ENCODE measurements at places on chromosomes 6 and 20.
A peak's percentile ranks its signal among the peaks of the same experiment; 100 is the strongest.

GRCh38 chr6:43355862-43356590 is 13.4 kb downstream of the ZNF318 start:
- no peak for DNase-seq

- DNase-seq: no peak
Observed at GRCh38 chr20:7858734-7859250, 81.5 kb downstream of the HAO1 start.

- no peak for DNase-seq
Observed at GRCh38 chr6:137571854-137572253, 77.7 kb upstream of the OLIG3 start.

- DNase-seq: no peak
Observed at GRCh38 chr6:31711233-31711632, 3.9 kb upstream of the LY6G6D start.

- DNase-seq: no peak
Observed at GRCh38 chr20:62015540-62016288, 50.0 kb downstream of the TAF4 start.

DNA sequence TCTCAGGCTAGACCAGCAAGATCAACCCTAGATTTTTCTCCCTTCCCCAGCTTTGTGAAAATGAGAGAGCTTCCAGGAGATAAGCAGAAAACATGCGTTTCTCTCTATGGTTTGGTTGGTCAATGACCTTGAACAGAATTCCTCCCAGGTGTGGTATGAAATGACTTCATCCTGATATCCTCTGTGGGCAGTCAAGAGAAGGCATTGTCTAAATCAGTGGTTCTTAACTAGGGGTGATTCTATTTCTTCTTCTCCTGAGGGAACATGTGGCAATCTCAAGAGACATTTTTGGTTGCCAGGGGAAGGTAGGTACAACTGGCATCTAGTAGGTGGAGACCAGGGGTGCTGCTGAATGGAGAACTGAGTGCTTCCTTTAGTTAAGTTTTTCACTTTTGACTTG is 12.4 kb downstream of the IFT52 start:
- no peak for DNase-seq

DNA sequence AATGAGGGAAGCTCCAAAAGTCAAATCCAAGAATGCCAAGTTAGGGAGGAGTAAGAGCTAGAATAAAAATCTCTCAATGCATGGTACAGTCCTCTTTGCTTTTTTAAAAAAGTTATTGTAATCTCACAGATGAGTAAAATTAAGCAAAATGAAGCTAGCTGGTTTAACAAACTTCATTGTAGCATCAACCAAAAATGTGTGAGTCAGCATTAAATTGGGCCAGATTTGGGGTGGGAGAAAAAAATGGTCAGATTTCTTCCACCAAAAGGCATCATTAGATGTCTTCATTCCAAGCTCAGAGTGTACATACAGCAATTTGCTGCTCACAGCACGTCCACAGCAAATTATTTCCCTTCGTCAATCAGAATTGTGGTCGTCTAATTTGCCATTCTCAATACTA is 441.5 kb upstream of the FLRT3 start:
- no peak for DNase-seq

GRCh38 chr6:43149265-43149664 is 21.8 kb upstream of the SRF start:
- DNase-seq: no peak

DNA sequence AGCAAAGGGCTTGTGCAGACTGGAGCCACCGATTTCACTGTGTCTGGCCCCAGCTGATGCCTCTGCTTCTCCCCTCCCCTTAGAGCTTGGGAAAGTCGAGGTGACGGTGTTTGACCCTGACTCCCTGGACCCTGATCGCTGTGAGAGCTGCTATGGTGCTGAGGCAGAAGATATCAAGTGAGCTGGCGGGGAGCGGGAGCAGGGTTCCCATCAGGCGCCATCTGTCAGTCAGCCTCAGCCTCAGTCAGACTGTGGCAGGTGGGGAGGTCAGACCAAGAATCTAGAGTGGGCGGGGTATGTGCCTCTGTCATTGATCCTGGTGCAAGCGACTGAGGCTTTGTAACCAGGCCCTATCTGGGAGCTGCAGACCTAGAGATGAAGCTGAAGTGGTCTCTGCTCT is 5.5 kb downstream of the ERGIC3 start:
- no peak for DNase-seq

DNA sequence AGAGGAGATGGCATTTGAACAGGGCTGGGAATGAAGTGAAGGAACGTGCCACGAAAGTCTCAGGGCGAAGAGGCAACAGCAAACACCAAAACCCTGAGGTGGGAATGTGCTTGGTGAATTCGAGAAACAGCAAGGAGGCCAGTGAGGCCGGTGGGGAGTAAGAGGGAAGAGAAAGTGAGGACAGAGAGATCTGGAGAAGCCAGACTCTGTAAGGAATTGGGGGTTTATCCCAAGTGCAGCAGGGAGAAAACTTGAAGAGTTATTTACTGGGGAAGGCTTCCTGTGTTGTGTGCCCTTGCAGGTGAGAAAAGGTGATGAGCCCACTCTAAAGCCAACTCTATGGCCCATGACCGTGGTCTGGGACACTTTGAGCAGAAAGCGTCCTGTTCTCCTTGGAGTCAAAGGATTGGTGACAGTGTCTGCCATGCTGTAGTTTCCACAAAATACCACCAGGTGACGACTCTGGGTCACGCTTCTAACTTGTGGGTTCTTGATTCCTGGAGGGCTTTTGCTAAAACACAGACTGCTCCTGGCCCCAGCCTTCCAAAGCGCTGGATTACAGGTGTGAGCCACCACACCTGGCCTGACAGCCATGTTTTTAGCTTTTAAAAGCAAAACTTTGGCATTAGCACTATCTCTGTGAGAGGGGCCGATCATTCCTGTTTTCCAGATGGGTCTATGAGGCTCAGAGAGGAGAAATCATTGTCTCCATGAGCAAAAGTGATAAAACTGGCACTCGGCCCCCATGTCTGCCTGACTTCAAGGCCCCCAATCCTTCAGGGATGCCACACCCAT is 18.0 kb upstream of the CSNK2A1 start:
- no peak for DNase-seq

GRCh38 chr6:28589957-28590349 is 64.3 kb downstream of the GPX5 start:
- DNase-seq: no peak

DNA sequence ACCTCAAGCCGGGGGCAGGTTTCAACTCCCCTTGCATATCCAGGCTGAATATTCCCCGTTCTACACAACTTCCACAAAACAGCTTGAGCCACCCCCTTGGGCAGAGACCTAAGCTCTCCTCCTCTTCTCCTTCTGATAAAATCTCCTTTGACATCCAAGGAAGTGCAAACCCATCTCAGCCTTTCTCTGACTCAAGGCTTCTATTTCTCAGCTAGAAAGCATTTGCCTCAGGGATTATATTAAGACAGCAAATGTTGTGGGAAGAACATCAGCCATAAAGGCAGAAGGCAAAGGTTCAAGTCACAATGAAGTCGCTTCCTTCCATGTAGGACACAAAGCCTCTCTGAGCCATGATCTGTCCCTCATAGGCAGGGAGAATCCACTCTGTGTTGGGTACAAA is 386.6 kb upstream of the ARID1B start:
- no peak for DNase-seq

- peak; percentile 19 for DNase-seq
Observed at GRCh38 chr6:131950767-131951575, at the start of gene CCN2. Gene CCN2, minus strand, starts transcription at chr6:131951372. Its CDS starts 200 bp downstream, at chr6:131951172.

DNA sequence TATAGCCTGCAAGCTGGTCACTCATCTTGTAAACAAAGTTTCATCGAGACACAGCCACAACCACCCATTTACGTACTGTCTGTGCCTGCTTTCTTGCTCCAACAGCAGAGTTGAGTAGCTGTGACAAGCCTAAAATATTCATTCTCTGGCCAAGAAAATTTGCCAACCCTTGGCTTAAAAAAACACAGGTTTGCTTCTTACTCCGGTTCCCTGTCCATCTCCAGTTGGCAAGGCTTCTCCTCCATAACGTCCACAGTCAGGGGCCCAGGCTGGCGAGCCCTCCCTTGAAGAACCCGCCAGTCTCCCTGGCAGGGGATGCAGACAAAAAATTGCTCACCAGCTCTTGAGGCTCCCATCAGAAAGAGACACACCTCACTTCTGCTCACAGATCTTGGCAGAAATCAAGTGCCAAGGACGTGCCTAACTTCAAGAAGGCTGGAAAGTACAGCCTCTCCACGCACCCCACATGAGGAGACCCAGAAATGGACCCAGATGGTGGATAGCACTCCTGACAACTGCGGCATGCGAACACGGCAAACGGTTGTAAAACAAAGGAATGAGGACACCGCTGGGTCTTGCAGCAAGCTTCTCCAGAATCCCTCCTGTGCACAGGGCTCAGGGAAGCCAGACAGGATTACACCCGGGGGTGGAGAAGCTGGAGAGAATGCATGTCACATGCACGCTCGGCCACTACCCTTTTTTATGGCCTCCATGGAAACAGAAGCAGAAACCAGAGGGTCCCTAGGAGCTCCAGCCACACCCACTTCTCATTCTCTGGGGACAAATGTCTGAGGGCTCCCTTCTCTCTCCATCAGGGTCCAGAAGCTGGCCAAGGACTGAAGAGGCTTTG is 59.8 kb upstream of the SIRPA start:
- no peak for DNase-seq

DNA sequence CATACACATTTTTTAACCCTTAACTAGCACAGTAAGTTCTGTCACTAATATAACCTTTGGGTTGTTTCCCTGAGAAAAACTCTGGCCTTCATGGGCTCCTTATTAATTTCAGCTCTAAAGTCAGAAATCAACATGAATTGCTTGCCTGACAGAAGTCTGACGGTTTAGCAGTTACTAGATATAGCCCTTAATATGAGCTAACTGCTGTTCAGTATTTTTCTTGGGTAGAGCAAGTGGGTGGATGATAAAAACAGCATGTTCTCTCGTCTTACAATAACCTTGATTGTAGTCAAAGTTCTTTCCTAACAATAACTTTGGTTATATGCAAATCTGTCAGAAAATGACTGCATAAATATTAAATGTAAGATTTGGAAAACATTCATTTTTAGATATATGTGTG is 81.0 kb downstream of the SH3BGRL2 start:
- DNase-seq: no peak

GRCh38 chr20:4666001-4666479 is 55.7 kb upstream of the PRND start:
- no peak for DNase-seq

DNA sequence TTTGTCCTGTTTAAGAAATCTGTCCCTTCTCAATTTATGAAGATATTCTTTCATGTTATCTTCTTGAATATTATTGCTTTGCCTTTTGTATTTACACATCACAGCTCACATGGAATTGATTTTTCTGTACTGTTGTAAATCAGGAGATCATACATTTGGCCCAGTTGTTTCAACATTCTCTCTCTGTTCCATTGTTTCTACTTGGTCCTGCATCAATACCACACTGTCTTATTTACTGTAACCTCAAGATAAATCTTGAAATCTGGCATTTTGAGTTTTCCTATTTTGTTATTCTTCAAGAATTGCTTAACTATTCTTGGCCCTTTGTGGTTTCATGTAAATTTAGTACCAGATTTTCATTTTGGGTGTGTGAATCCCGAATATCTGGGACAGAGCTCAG is 121.7 kb upstream of the CCN2 start:
- no peak for DNase-seq

DNA sequence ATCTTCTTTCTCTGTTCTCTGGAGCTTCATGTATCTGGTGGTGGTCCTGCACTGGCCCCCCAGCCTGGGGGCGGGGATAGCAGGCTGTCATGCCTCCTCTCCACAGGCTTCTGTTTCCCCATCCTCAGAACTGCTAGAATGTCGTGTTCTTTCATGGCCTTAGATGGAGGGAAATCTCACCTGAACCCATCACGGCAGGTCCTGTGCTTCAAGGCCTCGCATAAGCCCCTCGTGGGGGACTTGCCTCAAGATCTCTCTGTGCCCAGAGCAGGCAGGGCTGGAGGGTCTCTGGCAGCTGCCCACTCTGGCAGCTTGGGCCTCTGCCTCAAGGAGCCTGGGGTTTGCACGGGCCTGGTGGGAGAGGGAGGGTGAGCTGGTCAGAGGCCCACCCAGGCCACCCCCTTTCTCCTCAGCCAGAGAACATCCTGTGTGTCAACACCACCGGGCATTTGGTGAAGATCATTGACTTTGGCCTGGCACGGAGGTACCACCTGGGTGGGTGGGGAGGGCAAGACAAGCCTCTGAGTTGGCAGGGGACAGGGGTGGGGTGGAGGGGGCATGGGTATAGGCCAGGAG is 11.3 kb downstream of the MYLK2 start:
- no peak for DNase-seq

GRCh38 chr6:95686895-95687294 is 109.6 kb downstream of the MANEA start:
- no peak for DNase-seq

DNA sequence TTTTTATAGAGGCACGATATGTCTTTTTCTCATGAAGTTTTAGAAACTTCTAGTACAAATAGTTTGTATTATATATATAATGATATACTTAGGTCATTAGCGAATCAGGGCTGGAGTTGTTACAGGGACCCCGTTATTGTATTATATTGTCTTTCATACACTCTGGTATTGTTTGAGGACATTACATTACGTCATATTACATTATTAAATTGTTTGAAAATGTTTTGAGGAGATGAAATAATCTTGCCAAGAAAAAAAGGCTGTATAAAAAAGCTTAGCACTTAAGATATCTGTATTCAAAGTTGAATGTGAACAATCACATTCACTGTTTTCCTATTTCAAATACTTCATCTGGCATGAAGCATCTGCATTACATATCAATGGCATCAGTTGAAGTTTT is 239.6 kb upstream of the ASCC3 start:
- DNase-seq: no peak

GRCh38 chr6:132866762-132867449 is 52.5 kb downstream of the RPS12 start:
- DNase-seq: no peak

DNA sequence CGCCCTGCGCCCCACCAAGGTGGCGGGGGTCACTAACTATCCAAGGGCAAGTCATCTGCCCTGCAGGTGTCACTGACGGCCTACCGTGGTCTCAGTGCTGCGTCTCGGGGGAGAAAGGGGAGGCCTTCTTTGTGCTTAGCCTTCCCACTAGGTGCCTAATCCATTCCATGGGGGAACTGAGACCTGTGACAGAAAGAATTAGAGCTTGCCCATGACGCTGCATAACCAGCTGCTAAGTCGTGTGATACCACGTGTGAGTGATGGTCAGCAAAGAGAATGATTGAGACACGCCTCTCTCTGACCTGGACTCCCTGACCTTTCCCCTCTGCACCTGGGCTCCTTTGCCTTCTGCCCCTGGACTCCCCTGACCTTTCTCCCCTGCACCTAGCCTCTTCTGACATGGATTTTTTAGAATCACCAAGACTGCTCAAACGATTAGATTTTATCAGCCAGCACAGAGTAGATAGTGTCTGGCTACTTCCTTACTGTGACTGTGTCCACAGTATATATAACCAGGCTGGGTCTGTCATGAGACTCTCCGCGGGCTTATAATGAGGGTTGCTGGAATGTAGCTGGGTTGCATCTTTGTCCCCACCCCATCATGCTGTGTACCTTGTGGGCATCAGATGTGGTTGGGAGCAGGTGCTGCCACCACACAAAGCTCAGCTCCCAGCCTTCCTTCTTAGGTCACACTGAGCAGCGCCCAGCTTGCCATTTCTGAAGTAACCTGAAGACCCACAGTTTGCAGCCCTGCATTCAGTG is 140.6 kb downstream of the TMEM242 start:
- DNase-seq: no peak
